ENCODE measurements at places on chromosomes 2 and 18. TPM values are rescaled to one million over a fixed set of nuclear protein-coding genes. Genes with fewer than 3 reads are reported as not detected.

EGR4 gene
- not detected for total RNA-seq

CELF4 gene
- total RNA-seq, result not detected

VIL1 gene
- 0.57 TPM for total RNA-seq

ASAP2 gene
- 91.0 TPM for total RNA-seq

RNF152 gene
- total RNA-seq, result 76.4 TPM

REG3A gene
- total RNA-seq, result not detected

DLX1 gene
- total RNA-seq, result 25.2 TPM

OSBPL6 gene
- 3.7 TPM for total RNA-seq

FOXI3 gene
- total RNA-seq, result not detected

ANO7 gene
- 1.3 TPM for total RNA-seq

TMEM169 gene
- total RNA-seq, result 2.3 TPM

C1QL2 gene
- total RNA-seq, result not detected

PRKAG3 gene
- not detected for total RNA-seq

SLC38A11 gene
- not detected for total RNA-seq

CDH7 gene
- not detected for total RNA-seq

MAP4K3 gene
- 35.0 TPM for total RNA-seq

USP14 gene
- 61.9 TPM for total RNA-seq

FIGN gene
- 37.7 TPM for total RNA-seq

NOL4 gene
- total RNA-seq, result not detected

RAB6C gene
- not detected for total RNA-seq

BOLL gene
- not detected for total RNA-seq

SNTG2 gene
- not detected for total RNA-seq

POTEJ gene
- total RNA-seq, result not detected

SLC4A3 gene
- total RNA-seq, result 11.6 TPM

PRR30 gene
- not detected for total RNA-seq

DARS1 gene
- total RNA-seq, result 48.3 TPM

KIF5C gene
- total RNA-seq, result 10.2 TPM

IL1R2 gene
- total RNA-seq, result not detected

L3MBTL4 gene
- total RNA-seq, result 0.59 TPM

SANBR gene
- 11.3 TPM for total RNA-seq

EVX2 gene
- not detected for total RNA-seq

C18orf54 gene
- total RNA-seq, result 5.4 TPM

PPP4R1 gene
- total RNA-seq, result 140 TPM

MEP1B gene
- total RNA-seq, result not detected

IL36B gene
- total RNA-seq, result not detected

CNTNAP5 gene
- total RNA-seq, result not detected

TDRD15 gene
- not detected for total RNA-seq

DUSP19 gene
- total RNA-seq, result 3.9 TPM

TEX44 gene
- total RNA-seq, result not detected

TXNDC2 gene
- 0.11 TPM for total RNA-seq

REG1A gene
- not detected for total RNA-seq

INO80C gene
- 27.1 TPM for total RNA-seq

SERPINB13 gene
- total RNA-seq, result not detected

POTEI gene
- total RNA-seq, result not detected

CPO gene
- total RNA-seq, result not detected

ACTR2 gene
- total RNA-seq, result 295 TPM

LIMS1 gene
- total RNA-seq, result 74.4 TPM

NMS gene
- not detected for total RNA-seq

YES1 gene
- total RNA-seq, result 37.6 TPM

CD8B gene
- not detected for total RNA-seq

ABCG8 gene
- total RNA-seq, result not detected

DSC1 gene
- not detected for total RNA-seq

CTAGE1 gene
- not detected for total RNA-seq

SLC35F5 gene
- total RNA-seq, result 83.4 TPM

SPATS2L gene
- 152 TPM for total RNA-seq
